Substantia nigra (tissue), 51 donors: ENCODE measurements at places on chromosomes 13 and 19.

DNA sequence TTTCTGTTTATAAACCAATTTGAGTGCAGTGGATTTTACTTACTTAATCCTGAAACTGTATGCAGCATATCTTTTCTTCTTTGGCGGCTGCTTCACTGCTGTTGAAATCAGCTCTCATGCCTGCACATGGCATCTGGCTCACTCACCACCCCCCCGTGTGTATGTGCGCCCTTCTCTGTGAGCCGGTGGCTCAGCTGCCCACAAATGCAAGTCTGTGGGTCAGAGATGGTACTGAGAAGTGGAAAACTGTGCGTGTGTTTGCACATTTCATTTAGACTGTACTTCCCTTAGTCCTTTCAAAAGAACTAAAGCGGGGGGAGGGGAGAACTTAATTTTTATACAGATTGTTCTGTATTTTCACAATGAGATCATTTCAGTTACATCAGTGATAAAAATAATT lies 307.6 kb downstream of the SHISA2 start:
- DNase-seq = no peak

GRCh38 chr19:40323705-40324104 lies 24.5 kb downstream of the C19orf47 start:
- no peak for DNase-seq

DNA sequence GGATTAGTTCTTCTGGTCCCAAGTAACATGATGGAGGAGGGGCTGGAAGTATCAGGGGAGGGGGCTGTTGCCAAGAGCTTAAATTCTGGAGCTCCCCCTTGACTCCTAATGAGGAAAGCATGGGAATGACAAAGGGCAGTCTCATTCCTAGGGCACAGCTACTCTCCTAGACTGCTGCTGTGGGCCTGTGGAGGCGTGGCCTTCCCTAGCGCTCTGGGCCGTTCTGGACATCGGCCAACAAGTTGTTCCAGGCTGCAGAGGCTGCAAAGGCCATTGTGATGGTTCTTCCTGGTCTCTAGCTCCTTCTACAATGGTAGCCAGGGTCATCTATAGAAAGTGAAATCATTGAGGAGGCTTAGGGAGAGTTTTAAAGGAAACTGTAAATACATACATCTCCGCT lies 916.6 kb downstream of the DIAPH3 start:
- peak; percentile 42 for DNase-seq

GRCh38 chr19:32355309-32355708 lies 9.9 kb downstream of the ZNF507 start:
- DNase-seq = no peak

GRCh38 chr13:114024603-114025404 lies 50.9 kb upstream of the C13orf46 start:
- DNase-seq = no peak

- peak; percentile 22 for DNase-seq
Observed at GRCh38 chr13:31105020-31105795, 56.5 kb downstream of the HSPH1 start.

DNA sequence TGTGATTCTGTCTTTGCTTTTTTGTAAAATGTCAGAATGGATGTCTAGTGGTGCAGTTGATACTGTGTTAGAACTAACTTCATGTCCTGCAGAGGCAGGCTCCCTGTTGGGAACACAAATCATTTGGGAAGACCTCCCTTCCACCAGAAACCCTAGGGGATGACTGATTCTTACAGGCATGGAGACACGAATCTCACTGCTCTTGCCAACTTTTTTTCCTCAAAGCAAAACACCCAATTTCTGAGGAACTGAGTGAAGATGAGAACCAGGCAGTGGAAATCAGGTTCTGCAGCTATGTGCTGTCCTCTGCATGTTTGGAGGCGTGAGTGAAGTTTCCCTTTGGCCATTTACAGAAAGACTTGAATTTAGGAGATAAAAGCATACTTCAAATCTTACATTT lies 87.5 kb upstream of the CSNK1A1L start:
- no peak for DNase-seq

DNA sequence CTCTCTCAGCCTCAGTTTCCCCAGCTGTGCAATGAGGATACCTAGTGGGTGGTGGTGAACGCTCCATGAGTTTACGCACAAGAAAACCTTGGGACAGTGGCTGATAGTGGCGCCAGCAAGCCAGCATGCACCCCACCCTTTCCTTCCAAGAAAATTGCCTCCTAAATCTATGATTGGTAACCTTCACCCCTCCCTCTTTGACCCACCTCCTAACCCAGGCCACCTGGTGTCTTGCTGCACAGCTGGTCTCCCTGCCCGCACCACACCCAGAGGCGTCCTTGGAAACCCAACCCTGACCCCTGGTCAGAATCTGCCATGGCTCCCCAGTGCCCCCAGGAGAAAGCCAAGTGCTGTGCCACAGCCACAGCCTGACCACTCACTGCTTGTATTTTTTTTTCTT lies 22.8 kb upstream of the BCL3 start:
- no peak for DNase-seq

DNA sequence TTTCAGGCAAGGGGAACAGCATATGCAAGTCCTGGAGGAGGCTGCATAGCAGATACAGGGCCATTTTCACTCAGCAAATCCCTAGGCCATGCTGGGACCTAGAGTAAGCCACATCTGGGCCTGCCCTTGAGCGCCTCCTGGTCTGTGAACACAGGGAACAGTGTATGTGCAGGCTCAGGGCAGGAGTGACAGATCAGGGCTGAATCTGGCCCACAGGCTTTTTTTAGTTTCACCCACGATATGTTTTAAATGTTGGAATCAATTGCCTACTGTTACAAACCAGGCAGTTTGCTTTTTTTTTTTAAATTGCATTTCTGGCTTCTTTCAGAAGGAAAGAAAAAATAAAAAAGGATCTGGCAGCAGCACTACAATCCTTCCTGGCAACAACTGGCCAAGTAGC lies 1.5 kb upstream of the TMEM145 start:
- DNase-seq = no peak

- no peak for DNase-seq
Observed at GRCh38 chr19:19540715-19541515, 2.9 kb downstream of the CILP2 start.

- DNase-seq = no peak
Observed at GRCh38 chr19:46601318-46602224, at the start of gene CALM3. TSS of gene CALM3 (plus strand) at chr19:46601330. CDS start at chr19:46601435, 105 bp downstream.

GRCh38 chr13:26186995-26187394 lies 35.1 kb downstream of the RNF6 start:
- DNase-seq = no peak
